ENCODE measurements at places on chromosomes 2 and 18.

- DNase-seq: no peak
Measured at GRCh38 chr2:160993654-160994061, 166.6 kb upstream of the TANK start.

DNA sequence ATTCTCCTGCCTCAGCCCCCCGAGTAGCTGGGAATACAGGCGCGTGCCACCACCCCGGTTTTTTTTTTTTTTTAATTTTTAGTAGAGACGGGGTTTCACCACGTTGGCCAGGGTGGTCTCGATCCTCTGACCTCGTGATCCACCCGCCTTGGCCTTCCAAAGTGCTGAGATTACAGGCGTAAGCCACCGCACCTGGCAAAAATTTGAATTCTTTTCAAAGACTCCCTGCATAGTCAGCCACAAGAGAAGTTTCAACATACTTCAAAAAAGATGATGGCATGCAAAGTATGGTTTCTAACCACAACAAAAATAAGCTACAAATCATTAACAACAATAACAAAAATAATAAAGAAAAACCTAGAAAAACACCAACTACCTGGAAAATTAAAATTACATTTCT lies 22.0 kb downstream of the HYCC2 start:
- DNase-seq: no peak

DNA sequence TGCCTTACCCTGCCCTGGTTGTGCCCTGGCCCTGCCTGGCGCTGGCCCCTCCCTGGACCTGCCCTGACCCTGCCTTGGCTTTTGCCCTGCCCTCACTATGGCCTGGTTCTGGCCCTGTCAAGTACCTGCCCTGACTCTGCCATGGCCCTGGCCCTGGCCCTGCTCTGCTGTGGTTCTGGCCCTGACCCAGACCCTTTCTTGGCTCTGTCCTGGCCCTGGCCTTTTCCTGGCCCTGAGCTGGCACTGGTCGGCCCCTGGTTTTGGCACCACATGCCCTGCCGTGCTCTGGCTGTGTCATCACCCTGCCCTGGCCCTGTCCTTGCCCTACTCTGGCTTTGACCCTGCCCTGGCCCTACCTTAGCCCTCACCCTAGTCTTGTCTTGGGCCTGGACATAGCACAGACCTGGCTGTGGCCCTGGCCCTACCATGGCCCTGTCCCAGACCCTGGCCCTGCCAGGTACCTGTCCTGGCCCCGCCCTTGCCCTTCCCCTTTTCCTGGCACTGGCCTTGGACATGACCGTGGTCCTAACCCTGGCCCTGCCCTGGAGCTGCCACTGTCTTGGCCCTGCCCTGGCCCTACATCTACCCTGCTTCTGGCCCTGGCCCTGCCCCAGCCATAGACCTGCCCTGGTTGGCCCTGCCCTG lies 4.8 kb upstream of the ANKRD62 start:
- no peak for DNase-seq

DNA sequence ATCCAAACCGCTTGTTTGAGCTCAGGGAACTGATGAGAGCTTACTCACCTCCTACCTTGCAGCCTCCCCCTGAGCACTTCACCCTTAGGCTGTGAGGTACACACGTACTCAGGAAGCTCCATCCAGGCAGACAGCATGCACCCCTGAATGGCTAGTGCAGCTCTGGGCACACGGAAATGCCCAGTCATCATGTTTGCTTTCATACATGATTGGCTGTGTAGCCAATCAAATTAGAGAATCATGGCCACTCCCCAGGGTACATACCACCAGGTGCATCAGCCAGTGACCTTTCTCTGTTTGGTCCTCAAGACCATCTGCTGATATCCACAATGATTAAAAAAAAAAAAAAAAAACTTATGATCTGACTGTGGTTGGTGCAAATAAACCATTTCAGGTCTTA lies 42.1 kb downstream of the RNF152 start:
- DNase-seq: no peak

DNA sequence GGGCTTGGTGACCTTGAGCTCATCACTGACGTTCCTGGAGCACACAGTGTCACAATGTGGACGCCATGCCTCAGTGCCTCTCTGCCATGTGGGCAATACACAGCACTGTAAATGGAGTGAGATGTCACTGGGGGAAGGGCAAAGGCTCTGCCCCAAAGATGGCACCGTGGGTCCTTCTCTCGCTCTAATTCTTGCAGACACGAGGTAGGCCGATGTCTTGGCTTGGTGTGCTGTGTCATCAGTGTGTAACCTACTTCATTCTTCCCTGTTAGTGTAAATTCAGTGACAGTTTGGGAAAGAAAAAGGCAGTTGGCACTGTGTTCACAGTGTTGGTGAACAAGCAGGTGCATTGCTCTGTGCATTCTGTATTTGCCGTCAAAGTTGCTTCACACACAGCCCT lies 309.3 kb upstream of the MYT1L start:
- no peak for DNase-seq

- DNase-seq: no peak
Measured at GRCh38 chr2:204662956-204663355, 117.7 kb downstream of the PARD3B start.

DNA sequence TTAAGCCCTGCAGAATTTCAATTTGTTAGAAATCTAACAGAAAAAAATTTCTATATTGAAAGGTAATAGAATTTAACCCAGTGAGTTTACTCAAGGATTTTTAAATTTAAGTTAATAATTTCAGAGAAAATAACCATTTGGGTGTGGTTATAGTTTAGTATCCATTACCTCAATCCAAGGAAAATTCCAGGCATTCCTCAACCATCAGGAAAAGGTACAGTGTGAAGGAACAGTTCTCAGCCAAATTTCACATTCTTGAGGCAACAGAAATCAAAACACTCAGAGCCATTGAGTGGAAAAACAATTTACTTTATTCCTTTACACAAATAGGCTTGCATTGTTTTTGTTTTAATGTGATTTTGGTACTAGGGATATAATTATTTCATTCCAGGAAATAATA lies 45.6 kb downstream of the ONECUT2 start:
- DNase-seq: no peak

DNA sequence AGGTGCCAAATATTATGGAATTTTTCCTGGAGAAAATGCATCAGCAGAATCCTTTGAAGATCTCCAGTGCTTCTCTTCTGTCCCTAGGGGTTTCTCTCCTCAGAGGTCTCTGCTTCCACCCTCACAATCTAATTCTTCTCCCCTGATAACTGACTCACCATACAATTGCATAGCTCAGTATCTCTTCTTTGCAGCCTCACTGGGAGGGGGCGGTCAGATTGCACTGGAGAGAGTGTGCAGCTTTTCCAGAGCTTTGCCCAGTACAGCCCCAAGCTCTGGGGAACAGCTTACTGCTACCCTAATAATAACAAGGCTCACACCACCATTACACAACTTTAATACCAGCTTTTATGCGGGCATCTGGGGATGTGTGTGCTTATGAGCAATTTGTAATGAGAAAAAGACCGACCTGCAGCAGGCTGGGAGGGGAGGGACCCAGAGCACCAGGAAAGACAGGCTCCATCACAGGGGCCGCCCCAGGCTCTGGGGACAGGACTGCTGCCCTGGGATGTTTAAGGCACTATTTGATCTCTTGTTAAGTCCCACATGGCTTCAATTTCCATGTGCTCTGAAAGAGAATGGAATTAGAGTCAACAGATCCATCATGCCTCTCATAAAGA lies 276.6 kb upstream of the SIX2 start:
- no peak for DNase-seq

DNA sequence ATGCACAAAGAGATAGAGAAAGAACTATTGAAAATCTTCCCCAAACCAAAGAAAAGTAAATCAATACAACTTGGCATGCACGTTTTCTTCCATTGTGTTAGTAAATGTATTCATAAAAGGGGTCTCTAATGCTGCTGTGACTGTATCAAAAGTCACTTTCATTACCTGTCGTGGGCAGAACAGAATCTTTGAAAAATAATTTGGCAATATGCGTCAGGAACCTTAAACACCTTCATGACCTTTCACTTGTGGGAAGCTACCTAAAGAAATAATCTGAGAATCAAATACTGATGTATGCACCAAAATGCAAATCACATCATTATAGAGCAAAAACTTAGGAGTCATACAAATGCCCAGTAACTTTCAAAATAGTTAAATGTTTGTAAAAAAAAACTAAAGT lies 105.3 kb downstream of the ARL4C start:
- no peak for DNase-seq

DNA sequence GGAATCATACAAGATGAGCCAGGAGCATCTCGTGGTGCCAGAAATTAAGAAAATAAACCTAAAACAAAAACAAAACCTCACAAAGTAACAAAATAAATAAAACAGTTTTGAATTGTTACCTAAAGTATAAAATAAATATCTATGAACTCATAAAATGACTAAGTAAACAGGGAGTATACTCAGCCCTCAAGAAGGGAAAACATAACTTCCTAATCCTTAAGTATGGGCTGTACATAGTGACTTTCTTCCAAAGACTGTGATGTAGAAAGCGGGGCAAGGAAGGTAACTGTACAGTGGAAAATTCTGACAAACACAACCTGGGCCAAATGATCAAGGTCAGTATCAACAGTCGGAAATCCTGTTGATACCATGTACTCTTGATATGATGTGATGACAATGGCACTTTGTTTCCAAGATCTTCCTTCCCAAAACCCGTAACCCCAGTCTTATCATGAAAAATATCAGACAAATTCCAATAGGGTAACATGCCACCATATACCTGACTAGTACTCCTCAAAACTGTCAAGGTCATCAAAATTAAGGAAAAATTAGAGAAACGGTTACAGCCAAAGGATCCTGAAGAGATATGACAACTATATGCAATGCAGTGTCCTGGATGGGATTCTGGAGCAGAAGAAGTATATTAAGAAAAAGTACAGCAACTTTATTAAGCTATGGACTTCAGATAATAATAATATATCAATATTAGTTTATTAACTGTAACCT lies 76.0 kb upstream of the XIRP2 start:
- DNase-seq: no peak

GRCh38 chr2:236972491-236973342 lies 113.0 kb upstream of the COPS8 start:
- DNase-seq: no peak

DNA sequence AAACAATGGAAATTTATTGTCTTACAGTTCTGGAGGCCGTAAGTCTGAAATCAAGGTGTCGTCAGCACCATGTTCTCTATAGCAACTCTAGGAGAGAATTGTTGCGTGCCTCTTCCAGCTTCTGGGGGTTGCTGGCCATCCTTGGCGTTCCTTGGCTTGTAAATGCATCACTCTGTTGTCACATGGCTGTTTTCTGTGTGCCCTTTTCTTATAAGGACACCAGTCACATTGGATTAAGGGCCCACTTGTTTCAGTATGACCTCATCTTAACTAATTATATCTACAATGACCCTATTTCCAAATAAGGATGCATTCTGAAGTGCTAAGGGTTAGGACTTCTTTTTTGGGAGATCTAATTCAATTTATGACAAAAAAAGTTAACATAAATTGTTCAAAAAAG lies 1.4 kb upstream of the PLEK start:
- DNase-seq: no peak

DNA sequence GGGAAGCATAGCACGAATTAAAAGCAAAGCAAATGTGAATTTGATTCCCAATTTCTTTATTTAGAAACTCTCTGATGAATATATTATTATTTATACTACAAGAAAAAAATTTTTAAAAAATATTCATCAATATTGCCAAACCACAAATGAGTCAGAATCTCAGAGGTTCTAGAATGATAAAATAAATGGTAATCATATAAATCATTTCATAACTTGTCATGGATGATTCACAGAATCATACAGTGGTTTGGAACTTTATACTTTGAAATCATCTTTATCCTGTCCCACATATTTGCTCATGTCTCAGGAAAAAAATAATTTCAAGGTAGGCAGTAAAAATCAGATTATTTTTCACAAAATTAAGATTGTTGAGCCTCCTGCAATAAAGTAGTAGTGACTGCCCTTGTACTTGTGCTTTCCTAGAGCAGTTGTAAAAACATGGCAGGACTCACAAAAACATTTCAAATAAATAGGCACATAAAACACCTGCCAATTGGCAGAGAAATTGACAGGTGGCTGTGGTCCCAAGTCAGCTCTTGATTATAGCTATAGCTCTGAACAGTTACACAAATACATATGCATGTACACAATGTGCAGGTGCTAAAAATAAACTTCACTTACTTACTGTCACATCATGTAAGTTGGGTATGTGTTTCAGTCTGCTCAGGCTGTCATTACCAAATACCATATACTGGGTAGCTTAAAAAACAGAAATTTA lies 273.9 kb upstream of the SESTD1 start:
- no peak for DNase-seq

GRCh38 chr18:35051641-35052377 lies 10.6 kb downstream of the MAPRE2 start:
- no peak for DNase-seq

DNA sequence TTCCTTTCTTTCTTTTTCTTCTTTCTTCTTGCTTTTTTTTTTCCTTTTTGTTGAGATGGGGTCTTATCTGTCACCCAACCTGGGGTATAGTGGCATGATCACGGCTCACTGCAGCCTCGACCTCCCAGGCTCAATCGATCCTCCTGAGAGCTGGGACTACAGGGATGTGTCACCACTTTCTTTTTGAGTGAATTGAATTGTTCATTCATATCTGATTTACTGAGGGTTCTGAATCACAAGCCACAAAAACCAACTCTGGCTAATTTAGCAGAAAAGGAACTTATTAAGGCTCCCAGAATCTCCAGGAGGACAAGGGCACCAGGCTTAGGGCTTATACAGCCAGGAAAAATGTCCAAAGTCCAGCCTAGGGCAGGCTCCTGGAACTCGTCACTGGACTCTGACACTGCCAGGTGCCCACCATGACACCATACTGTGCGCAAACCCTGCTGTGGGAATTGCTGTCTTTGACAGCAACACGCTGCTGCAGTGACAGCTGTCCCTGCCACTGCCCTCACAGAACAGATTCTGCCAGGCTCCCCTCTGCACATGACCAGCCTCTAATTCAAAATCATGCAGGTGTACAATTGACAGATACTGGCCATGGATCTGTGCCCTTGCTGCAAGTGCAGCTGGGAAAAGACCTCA lies 42.9 kb upstream of the EML6 start:
- peak; percentile 19 for DNase-seq

DNA sequence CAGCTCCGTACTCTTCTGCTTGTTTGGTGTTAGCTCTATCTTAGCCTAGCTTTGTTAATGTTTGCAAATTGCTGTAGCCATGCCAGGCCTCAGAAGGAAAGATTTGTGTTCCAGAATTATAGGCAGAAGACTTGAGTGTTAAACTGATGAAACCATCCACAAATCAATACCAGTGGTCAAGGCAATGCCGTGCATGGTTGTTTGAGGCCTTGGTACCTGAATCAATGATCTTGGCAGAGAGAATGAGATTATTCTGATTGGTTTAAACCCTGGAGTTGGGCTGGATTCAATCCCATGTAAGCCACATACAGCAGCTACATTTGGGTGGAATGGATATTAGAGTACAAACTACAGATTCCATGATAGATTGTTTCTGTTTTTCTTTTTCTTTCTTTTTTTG lies 4.9 kb downstream of the HADHB start:
- no peak for DNase-seq

GRCh38 chr18:6255886-6256285 lies 158.8 kb downstream of the L3MBTL4 start:
- no peak for DNase-seq
